ENCODE measurements at places on chromosomes 11 and 22.
A peak's percentile ranks its signal among the peaks of the same experiment; 100 is the strongest.

GRCh38 chr11:14543260-14543659 is 23.1 kb upstream of the PSMA1 start:
- DNase-seq: no peak

DNA sequence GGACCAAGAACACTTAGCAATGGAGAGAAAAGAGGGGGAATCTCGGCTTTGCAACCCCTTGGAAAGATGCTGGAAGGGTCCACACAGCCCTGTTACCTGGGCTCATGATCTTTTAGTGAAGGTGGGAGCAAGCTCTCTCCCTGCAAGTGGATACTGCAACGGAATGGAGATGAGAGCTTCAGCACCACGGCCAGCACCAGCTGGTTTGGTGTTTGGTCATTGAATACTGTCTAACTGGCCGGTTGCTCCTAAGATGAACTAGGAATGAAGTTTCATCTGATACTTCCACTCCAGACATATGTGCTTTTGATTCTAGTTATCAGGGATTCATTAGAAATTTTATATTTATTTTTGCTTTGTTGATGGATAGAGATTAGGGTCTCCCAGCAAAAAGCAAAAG is 16.3 kb downstream of the HTR3A start:
- DNase-seq: no peak

DNA sequence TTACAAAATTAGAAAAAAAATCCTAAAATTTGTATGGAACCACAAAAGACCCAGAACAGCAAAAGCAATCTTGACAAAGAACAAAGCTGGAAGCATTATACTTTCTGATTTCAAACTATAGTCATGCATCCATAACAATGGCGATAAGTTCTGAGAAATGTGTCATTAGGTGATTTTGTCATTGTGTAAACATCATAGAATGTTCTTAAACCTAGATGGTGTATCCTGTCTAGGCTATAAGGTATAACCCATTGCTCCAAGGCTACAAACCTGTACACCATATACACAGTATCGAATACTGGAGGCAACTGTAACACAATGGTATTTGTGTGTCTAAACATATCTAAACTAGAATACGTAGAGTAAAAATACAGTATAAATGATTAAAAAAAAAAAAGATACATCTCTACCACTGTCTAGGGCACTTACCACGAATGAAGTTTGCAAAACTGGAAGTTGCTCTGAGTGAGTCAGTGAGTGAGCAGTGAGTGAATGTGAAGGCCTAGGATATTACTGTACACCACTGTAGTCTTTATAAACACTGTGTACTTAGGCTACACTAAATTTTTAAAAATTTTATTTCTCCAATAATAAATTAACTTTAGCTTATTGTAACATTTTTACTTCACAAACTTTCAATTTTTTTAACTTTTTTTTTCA is 18.1 kb upstream of the SC5D start:
- DNase-seq: no peak

DNA sequence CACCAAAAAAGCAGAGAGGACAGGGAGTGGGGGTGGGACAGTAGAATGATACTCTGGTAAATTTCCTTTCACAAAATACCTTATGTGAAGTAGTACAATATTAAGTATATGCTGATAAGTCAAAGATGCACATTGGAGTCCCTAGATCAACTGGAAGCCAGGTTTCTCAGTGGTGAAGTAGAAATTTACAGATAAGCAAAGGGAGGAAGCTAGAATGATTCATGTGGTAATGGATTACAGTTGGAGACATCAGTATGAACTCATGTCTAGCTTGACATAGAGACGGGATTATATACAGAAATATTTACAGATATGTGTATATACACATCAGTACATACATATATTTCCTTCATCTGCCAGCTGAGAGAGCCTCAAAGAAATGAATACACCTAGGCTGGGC is 21.5 kb downstream of the PLEKHB1 start:
- DNase-seq: no peak

- DNase-seq: no peak
These were observed 12.4 kb upstream of the KLHL35 start for GRCh38 chr11:75445315-75445953.

- no peak for DNase-seq
These were observed 635 bp downstream of the PRR5 start for GRCh38 chr22:44702479-44703198.

GRCh38 chr22:19897726-19898125 is 43.1 kb upstream of the GNB1L start:
- DNase-seq: no peak

DNA sequence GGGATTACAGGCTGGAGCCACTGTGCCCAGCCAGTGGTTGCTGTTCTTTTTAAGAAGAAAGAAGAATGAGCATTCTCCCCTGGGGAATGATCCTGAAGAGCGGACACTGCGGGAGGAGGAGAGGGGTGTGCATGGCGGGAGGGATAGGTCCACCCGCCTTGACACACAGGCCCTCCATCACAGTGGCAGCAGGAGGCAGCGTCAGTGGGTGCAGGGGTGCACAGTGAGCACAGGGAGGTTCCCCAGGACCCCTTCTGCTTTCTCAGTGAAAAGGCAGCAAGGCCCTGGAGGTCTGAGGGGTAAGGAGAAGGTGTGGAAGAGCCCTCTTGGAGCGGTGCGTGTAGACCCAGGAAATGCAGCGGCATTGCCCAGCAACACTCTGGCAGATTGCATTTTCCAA is 28.9 kb upstream of the CBX7 start:
- no peak for DNase-seq

DNA sequence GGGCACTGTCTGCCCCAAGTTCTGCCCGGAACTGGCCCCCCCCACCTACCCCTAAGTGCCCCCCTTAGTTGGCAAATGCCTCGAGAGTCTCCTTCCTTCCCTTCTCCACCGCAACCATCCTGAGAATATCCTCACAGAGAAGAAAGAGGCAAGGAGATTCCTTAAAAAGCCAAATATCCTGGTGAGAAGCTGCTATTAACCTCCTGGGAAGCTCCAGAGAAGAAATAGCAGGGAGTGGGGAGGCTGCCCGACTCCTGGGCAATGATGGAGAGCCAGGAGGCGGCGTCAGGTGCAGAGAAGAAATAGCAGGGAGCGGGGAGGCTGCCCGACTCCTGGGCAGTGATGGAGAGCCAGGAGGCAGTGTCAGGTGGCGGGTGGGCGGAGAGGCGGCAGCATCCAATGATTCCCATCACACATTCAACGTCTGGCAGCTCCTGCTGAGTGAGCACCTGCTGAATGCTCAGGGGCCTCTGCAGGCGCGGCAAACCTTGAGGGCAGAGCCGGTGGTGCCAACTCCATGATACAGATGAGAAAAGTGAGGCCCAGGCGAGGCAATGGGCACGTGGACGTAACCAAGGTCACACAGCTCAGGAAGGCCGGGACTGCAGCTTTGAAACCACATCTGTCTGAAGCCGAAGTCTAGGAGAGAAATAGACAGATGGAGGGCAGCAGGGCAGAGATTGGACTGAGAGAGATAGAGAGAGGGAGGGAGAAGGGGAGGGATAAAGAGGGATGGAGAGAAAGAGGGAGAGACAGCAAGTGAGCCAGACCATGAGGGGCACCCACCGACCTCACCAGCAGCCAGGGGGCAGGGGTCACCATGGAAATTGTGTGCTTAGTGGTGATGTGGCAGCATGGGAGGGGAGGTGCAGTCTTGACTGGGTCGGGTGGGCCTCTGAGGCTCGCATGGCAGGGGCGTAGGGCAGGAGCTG is 58.3 kb downstream of the CYTH4 start:
- no peak for DNase-seq

- no peak for DNase-seq
These were observed 362.2 kb downstream of the CTTN start for GRCh38 chr11:70760416-70761020.

GRCh38 chr22:46128606-46129005 is 21.7 kb upstream of the PPARA start:
- DNase-seq: no peak

- no peak for DNase-seq
These were observed 133.4 kb downstream of the DBX1 start for GRCh38 chr11:20026629-20027555.

DNA sequence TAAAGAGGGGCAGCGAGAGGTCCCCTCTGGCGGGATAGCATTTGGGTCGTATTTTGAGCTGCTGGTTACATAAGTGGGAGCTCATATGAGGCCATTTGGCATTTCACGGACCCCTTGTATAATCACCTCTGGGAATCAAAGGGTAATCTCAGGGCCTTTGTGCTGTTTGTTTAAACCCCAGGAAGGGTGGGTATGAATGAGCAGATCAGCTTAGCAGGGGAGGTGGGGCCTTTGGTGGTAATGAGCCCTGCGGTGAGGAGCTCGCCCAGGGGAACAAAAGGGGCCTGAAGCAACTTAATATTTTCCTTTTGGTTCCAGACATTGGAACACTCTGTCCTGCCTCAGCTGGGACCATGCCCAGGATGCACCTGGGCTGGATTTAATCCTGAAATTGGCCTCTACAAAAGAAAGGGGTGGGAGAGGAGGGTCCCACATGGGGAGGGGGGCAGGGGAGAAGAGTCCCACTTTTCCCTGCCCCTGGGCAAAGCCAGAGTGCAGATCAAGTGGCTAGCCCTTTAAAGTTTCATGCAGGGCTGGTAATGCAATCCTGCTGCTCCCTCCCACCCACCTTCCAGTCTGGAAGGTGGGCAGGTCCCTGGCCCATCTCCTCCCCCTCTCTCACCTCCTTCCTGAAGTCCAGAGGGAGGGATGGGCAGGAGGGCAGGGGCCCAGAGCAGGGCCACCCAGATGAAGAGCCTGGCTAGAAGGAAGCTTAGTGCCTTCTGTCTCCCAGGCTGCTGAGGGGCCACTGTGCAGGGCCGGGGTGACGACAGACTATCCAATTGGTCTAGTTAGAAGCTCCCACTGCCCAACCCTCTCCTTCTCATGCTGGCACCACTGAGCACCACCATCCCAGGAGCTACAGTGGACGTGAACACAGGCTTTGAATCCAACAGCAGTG is 10.5 kb downstream of the TSKU start:
- DNase-seq: no peak

- no peak for DNase-seq
These were observed 46.5 kb upstream of the THY1 start for GRCh38 chr11:119469506-119469905.

GRCh38 chr11:18013790-18014507 is 1.1 kb upstream of the SERGEF start:
- DNase-seq: no peak

DNA sequence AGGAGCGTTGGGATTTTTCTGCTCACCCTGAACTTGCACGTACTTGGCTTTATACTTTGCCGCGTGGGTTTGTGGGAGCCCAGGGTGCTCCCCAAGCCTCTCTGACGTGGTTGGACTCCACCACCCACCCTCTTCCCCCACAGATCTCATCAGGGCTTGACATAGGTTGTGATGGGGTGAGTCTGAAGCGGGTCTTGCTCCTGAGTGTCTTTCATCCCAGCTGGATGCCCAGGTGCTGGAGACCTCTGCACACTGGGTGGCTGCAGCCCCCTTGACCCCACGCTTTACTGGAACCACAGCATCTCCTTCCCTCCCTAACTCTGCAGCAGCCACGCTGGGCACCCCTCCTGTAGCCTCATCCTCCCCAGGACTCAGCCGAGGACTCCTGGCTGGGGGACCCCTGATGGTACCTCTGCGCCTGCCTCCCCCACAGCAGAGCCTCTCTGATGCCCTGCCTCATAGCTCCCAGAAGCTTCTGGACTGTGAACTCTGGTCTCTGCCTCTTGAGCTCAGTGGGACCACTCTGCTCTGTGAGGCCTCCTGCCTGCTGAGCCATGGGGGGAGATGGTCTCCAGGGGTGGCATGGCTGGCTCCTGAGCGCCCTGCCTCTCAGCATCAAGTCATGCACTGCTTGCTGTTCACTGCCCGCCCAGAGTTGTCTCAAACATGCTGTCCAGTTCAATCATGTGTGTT is 45.2 kb downstream of the MYEOV start:
- DNase-seq: no peak

- no peak for DNase-seq
These were observed 38.7 kb downstream of the NARS2 start for GRCh38 chr11:78535920-78536319.

DNA sequence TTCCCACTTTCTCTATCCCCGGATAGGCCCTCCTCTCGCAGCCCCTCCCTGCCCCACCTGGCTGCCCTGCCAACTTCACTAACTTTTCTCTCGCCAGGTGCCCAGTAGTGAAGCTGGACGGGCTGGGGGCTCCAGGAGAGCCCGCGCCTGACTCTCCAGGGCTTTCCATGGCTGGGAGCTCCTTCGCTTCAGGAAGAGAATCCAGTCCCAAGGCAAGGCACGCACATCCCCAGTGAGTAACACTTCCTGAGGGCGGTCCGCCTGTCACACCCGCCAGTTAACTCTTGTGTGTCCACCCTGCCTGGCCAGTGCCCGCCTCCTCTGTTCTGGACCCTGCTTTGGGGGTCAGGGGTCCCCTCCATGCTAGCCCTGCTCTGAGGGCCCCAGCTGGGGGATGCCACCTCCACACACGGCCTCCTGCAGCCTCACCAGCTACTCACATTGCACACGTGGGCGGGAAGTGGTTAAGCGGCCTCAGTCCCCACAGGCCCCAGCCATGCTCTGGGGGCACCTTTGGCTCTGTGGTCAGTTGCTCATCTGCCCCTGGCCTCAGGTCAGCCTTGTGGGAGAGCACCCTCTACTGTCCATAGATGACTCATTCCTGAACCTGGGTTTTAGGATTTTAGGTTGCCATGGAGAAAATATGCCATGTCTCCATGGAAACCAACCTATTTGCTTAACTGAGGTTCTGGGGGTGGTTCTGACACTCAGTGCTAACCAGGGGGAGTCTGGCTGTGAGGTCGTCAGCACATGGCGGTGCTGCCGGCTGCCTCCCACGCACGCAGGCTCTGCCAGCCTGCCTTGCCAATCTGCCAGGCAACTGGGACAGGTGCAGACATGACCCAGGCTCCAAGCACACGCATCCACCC is at the start of gene RIN1:
Gene RIN1, minus strand, starts transcription at position 201 of the 869 bp plus-strand sequence. Its CDS starts 32 bp downstream, at position 169.
- DNase-seq: peak; percentile 94

DNA sequence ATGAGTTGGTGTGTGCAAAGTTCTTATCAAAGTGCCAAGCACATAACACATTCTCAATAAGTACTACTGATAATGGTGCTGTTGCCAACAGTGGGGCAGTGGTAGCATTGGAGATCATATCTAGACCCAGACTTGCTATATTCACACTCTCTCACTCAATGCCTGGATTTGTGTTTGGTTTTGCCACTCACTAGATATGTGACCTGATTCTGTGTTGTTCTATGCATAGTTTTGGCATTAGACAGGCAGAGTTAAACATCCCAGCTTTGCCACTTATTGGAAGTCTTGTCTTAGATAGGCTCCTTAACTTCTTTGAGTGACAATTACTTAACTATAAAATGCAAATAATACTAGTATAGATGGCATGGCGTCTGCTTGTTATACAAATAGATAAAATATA is 642.6 kb upstream of the CCDC179 start:
- DNase-seq: no peak

- no peak for DNase-seq
These were observed 68.5 kb downstream of the PIWIL3 start for GRCh38 chr22:24706054-24706453.

DNA sequence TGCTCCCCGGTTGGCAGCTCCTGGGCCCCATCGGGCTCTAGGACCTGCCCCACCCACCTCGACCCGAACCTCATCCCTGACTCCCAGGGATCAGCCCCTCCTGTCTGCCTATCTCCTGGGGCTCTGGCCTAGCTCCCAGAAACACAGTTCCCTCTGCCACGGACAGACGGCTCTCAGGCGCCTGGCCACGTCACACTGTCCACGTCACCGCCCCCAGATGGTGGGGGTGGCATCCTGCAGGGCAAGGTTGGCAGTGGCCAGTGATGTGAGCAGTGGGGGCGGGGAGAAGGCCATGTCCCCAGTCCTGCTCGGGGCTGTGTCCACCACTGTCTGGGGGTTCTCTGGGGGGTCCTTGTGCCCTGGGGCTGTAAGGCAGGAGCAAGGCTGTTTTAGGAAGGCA is 29.2 kb downstream of the SYT7 start:
- no peak for DNase-seq
